Activated CD4-positive, alpha-beta memory T cell treated with anti-CD3 and anti-CD28 coated beads for 36 hours (primary cell): ENCODE measurements at places on chromosomes 16 and 17.

GRCh38 chr16:74995986-74996385, 2.8 kb upstream of the ZNRF1 start:
- DNase-seq: no peak

DNA sequence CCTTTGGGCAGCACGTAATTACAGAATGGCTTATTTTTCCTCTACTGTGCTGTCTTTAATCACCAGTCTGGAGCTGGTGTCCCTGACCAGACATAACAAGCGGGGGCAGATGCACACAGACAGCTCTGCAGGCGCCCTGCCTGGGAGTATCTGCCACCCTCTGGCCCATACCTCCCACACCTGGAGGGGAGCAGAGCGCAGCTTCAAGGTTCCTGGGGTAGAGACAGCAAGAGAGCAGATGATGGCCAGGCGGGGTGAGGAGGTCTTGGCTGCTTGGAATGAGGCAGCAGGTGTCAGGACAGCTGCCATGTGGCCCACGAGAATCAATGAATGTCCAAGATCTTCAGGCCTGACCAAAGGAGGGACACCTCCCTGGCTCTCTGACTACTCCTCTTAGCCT, 23.8 kb downstream of the TMEM94 start:
- DNase-seq: no peak

- no peak for DNase-seq
Measured at GRCh38 chr17:9294661-9295210, 273.4 kb downstream of the NTN1 start.

DNA sequence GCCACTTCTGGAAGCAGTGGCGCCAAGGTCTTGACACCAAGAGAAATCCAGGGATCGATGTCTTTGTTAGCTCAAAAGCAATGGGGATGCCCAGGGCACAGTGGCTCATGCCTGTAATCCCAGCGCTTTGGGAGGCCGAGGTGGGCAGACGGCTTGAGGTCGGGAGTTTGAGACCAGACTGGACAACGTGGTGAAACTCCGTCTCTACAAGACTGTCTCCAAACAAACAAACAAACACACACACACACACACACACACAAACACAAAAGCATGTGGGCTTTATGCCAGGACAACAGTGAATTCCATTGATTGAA, 22.4 kb upstream of the FAAP100 start:
- DNase-seq: no peak

- DNase-seq: no peak
Measured at GRCh38 chr16:3283543-3284447, 504 bp downstream of the ZNF263 start.

DNA sequence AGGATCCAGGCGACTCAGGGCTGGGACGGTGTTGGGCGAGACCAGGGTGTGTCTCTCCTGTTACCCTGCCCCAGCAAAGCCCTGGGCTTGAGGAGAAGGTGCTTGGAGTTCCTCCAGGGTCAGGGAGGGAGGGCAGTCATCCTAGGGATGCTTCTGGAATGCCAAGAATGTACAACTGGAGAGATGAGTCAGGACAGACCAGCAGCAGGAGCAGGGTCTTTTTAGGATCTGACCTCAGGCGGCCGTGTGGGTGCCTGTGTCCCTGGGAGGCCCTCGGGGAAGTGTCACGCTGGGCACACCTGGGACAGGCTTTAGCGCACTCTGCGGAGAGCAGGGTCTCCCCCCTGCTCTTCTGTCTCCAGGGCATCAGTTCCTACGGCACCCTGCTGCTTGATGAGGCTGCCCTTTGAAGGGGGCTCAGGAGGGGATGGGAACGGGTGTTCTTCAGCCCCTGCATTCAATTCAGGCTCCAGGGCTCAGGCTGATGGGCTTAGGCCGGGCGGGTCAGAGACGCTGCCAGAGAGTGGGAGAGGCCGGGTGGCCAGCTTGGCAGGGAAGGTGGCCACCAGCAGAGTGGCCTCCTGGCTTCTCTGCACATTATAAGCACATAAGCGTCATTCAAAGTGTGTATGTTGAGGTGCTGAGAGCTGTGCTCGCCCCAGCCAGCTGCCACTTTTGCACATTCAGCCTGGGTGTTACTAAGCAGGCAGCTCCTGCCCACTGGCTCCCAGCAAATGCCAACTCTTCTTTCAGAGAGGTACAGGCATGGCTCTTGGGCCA, 8.4 kb upstream of the MTSS2 start:
- DNase-seq: no peak

DNA sequence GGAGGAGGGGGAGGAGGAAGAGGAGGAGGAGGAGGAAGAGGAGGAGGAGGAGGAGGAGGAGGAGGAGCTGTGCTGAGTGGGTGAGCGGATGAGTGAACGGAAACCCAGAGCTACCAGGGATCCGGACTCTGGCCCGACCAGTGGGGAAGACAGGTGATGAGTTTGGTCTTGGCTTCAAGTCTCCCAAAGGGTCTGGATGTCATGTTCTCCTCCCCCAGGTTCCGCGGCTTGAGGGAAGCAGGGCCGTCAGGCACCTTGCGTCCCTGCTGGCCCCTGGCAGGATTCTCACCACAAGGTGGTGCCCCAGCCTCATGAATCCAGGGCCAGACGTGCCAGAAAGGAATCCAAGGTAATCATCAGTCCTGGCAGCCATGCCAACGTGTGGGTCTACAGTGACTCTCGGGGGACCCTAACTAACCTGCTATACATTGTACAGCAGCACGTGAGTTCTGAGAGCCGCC, 13.5 kb upstream of the ABAT start:
- DNase-seq: peak; percentile 76

- DNase-seq: no peak
Measured at GRCh38 chr17:1582374-1582773, 19.8 kb upstream of the PITPNA start.

DNA sequence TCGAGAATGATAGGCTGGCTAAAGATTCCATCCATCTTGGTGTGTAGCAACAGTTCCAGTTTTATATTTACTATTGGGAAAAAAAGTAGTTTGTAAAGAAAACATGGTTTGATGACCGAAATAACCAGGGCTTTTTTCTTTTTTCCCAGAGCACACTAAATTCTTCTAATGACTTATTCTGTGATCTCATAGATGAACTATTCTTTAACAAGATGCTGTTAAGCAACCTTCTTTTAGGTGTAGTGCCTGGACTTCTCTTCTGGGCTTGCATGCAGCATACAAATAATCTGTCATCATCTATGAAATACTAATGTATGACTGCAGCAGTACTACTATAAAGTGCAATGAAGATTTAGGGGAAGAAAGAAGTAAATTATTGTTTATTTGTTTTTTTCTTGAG, 11.0 kb upstream of the CAPNS2 start:
- DNase-seq: no peak

- peak; percentile 85 for DNase-seq
Measured at GRCh38 chr16:81006211-81006812, 373 bp downstream of the CMC2 start.

- no peak for DNase-seq
Measured at GRCh38 chr16:23402100-23402499, 50.9 kb downstream of the COG7 start.

DNA sequence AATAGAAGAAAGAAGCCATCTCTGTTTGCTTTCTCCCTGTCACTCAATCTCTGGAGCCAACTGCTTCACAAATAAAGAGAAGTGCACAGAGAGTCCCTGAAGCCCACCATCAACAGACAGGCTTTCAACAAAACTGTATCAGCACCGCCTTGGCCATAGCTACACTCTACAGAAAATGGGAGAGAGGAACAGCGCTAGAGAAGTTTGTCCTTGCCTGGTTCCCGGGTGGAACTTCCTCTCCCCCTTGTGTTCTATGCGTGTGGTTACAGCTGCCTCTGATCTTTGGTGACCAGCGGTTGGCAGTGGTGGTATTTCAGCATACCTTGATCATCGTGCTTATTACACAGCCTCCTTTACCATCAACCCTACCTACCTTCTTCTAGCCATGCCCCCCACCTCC, 91.4 kb upstream of the CCL2 start:
- DNase-seq: no peak

- no peak for DNase-seq
Measured at GRCh38 chr17:80346498-80347275, 68.3 kb upstream of the ENDOV start.
